ENCODE measurements at places on chromosomes 5 and 9.

- DNase-seq: no peak
Measured at GRCh38 chr5:137218471-137218870, 280.7 kb downstream of the SPOCK1 start.

DNA sequence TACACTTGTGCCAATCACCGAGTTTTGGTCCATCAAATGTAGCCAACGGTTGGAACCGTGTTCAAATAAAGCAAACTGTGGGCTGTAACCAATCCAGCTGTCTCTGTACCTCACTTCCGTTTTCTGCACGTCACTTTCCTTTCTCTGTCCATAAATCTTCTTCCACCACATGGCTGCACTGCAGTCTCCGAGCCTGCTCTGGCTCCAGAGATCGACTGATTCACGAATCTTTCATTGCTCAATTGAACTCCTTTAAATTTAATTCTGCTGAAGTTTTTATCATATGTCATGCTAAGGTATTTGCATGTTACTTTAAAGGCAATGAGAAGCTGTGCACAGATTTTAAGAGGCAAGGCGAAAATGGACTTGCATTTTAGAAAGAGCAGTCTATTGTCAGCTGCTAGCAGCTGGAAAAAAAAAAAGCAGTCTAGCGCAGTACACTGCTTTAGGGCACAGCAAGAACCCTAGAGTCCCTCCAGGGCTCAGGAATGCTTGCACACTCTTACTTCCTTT, 13.2 kb downstream of the TTC39B start:
- no peak for DNase-seq

GRCh38 chr5:75306746-75307145, 30.3 kb upstream of the HMGCR start:
- DNase-seq: no peak

DNA sequence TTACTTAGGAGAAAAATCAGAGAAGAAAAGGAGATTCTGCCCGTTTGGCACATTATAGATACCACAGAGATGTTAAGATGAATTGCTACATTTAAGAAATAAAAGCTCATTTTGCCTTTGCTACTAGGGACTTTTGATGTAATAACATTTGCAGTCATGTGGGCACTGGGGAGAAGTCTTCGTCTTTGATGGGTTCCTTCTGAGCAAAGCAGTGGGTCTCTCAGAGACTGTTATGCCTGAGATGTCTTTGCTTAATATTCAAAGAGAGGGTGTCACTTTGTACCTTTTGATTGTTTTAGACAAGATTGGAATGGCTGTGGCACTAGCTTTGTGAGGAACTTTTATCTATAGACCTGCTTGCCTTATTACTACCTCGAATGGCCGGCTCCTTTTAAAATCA, 25.0 kb downstream of the SLC25A25 start:
- no peak for DNase-seq

DNA sequence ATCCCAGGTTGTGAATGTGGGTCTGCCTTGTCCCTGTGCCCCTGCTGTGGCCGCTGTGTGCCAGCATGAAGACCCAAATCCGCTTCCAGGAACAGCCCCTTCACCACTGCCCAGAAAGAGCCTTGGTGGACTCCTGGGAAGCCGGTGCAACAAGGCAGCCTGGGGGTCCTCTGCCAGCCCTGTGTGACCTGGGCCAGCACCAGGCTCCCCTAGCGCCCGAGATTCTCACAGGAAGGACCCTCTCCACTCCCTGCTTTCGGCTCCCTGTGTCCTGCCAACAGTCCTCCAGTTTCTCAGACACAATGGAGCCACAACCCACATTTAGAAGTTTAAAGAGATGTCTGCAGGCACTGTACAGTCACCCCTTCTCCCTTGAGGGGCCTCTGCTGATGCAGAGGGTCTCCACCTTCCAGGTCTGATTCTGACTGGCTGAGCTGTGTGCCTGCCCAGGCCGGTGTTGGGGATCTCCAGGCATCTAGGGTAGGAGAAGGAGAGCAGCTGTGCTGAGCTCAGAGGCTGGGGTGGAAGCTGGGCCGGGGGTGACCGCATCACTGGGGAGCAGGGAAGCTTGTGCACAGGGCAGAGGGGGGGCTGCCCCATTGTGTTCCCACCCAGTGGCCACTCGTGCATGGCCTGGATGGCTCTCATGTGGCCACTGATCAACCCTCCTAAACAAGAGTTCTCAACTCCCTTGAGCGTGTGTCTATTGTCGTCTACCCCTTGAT, 174.0 kb downstream of the IRX2 start:
- DNase-seq: no peak

DNA sequence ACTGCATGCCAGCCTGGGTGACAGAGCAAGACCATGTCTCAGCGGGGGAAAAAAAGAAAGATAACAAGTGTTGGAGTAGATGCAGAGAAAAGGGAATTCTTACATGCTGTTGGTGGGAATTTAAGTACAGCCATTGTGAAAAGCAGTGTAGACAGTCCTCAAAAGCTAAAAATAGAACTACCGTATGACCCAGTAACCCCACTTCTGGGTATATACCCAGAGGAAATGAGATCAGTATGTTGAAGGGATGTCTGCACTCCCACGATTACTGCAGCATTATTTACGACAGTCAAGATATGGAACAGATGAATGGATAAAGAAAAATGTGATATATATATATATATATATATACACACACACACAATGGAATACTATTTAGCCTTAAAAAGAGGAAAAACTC, 225.3 kb upstream of the SLC24A2 start:
- no peak for DNase-seq

GRCh38 chr9:18905028-18905882, 127.8 kb downstream of the SAXO1 start:
- DNase-seq: no peak

DNA sequence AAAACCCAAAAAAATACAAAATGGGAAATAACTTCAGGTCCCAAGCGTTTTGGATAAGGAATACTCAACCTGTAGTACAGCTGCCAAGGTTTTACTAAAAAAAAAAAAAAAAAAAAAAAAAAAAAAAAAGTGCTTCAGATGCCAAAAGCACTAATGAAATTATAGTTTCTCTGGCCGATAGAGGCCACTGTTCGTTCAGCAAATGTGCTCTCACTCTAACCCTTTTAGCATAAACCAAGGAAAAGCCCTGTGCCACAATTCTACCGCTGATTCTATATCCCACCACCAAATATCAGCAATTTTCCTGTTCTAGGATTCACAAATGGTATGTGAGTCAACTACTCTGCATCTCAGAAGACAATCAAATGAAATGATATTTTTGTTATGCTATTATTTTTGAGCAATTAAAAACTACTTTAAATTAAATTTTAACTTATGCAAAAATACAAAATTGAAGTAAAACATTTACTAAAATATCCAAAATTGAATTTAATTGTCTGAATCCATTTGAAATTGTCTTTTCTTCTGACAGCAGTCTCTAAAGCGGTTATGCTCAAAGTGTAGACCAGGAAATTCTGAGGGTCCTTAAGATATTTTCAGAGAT, 79.8 kb downstream of the RICTOR start:
- DNase-seq: no peak

GRCh38 chr9:131769361-131769760, 29.5 kb upstream of the RAPGEF1 start:
- DNase-seq: no peak

- DNase-seq: no peak
Measured at GRCh38 chr9:137501457-137501856, 42.3 kb upstream of the NSMF start.

Measured in NK-92 treated with Interleukin-12 subunit alpha and Interleukin-12 subunit beta, amount 100 ng/mL, for 24 hours (cell line).